CD4-positive, alpha-beta memory T cell (primary cell): ENCODE measurements at places on chromosomes 11 and 22. TPM values are rescaled to one million over a fixed set of nuclear protein-coding genes. Genes with fewer than 3 reads are reported as not detected.

GRCh38 chr11:82930229-82930628, 28.7 kb downstream of the DDIAS start:
- no peaks in the 10 kb centered on the region for H3K27me3 ChIP-seq
- no peak overlapping the region for H3K27ac ChIP-seq
- no peaks in the 10 kb centered on the region for H3K36me3 ChIP-seq
- DNase-seq, result no peak
- H3K4me1 ChIP-seq, result peaks cover 15% of the 10 kb centered on the region

Gene MMP8
- polyA plus RNA-seq, result not detected

Gene ANKK1
- polyA plus RNA-seq, result 0.24 TPM

Gene CCDC116
- polyA plus RNA-seq, result not detected

Gene SOX10
- not detected for polyA plus RNA-seq
